ENCODE measurements at places on chromosomes 2 and 18.
A peak's percentile ranks its signal among the peaks of the same experiment; 100 is the strongest.

GRCh38 chr2:209614690-209615369, 156.8 kb upstream of the UNC80 start:
- no peak for DNase-seq

- no peak for DNase-seq
Observed at GRCh38 chr2:5093056-5093455, 599.1 kb upstream of the SOX11 start.

GRCh38 chr18:43001821-43002220, 113.7 kb downstream of the RIT2 start:
- no peak for DNase-seq

GRCh38 chr18:79529296-79529695, 133.6 kb downstream of the NFATC1 start:
- no peak for DNase-seq

GRCh38 chr2:32523686-32524085, 104.2 kb upstream of the TTC27 start:
- DNase-seq, result no peak

- DNase-seq, result no peak
Observed at GRCh38 chr2:46377666-46378560, 80.7 kb downstream of the EPAS1 start.

- no peak for DNase-seq
Observed at GRCh38 chr2:40273734-40274182, 178.1 kb downstream of the SLC8A1 start.

DNA sequence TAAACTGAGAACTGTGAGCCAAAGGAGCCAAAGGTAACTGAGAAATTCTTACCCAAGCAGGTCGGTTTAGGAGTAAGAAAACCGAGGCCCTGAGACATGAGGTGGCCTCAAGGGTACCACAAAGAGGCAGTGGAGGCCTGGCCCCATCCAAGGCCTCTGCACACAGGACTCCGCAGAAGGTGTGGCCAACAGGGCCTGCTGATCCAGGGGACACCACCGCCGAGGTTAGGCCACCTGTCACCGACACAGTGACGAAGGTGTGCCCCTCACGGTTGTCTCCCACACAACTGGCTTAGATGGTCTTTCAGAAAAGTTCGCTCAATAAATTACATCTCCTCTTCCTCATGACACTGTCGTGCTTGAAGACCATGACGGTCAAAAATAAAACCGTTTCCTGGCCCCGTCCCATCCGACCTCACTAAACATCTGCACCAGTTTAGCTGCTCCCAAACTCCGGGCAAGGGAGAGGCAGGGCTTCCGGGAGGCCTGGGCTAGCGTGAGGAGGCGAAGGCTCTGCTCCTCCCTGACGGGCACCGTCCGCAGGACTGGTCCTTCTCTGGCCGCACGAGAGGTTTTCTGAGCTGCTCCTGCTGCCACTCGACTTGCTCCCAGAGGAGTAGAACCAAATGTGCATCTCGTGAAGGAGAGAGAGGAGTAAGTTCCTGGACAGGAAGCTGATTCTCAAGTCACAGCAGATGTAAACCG, 442.0 kb downstream of the EIPR1 start:
- no peak for DNase-seq

DNA sequence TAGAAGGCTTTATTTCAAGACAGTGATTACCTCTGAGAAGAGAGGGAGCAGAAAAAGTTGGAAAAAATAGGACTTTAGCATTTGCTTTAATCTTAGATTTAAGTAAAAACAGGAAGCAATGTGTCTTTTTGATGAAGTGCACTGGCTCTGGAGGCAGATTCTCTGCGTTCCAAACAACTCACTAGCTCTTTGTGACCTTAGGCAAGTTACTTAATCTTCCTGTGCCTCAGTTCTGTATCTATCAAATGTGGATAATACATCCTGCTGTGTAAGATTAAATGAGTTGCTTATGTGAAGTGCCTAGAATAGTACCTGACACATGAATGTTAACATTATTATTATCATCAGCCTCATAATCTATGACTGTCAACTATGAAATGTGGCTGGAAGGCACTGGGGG, 42.3 kb downstream of the RPRD1A start:
- no peak for DNase-seq

DNA sequence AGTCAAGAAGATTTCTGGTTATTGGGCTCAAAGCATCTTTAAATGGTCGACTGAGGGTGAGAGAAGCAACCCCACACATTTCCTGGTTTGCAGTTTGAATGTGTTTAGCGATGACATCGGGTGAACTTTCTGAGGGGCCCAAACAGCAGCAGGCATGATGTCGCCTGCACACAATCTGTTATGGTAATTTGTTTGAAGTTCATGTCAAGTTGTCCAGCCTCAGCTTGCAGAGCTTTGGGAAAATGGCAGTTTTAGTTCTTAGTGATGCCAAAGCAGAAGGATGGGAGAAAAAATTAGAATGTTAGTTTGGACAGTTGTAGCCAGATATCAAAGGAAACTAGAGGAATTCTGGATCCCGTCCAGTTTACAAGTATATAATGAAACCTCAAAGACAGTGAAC, 284.6 kb downstream of the MBD5 start:
- DNase-seq, result no peak

DNA sequence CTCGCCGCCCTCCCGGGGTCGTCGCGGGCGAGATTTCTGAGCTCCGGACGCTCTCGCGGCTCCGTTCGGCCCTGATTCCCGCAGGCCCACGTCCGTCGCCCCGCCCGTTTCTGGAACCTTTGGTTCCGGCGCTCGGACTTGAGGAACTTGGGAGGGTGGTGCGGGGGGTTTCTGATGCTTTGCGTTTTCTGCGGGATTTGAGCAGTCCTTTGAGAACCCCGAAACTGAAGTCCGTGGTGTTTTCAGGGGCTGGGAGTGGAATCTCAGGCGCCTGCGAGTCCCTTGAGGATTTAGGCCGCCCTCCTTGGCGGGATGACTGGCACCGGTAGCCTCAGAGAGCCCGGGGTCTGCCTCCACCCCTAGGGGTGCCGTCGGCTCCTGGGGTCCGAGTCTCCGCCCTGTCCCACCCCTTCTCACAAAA, 336 bp downstream of the THNSL2 start:
- DNase-seq, result no peak

- no peak for DNase-seq
Observed at GRCh38 chr2:120575966-120576365, 159.7 kb upstream of the GLI2 start.

GRCh38 chr2:233118648-233119000, 58.5 kb downstream of the INPP5D start:
- DNase-seq, result no peak

- DNase-seq, result no peak
Observed at GRCh38 chr2:120525056-120526046, 179.4 kb downstream of the INHBB start.

DNA sequence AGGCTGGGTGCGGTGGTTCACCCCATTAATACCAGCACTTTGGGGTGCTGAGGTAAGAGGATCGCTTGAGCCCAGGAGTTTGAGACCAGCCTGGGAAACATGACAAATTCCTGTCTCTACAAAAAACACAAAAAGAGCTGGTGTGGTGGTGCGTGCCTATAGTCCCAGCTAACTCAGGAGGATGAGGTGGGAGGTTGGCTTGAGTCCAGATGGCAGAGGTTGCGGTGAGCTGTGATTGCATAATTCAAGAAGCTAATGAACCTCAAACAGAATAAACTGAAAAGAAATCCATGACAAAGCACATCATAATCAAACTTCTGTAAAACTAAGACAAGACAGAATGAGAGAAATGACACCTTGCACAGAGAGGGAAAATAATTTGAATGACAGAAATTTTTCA, 54.8 kb downstream of the SEMA4F start:
- DNase-seq, result no peak

GRCh38 chr2:218623366-218623705, 15.6 kb downstream of the PLCD4 start:
- DNase-seq, result no peak

- no peak for DNase-seq
Observed at GRCh38 chr2:218149848-218150440, 16.8 kb downstream of the CXCR1 start.

- no peak for DNase-seq
Observed at GRCh38 chr18:61608316-61608715, 275.1 kb downstream of the CDH20 start.

GRCh38 chr2:237979331-237979730, 12.5 kb downstream of the UBE2F start:
- DNase-seq, result no peak

DNA sequence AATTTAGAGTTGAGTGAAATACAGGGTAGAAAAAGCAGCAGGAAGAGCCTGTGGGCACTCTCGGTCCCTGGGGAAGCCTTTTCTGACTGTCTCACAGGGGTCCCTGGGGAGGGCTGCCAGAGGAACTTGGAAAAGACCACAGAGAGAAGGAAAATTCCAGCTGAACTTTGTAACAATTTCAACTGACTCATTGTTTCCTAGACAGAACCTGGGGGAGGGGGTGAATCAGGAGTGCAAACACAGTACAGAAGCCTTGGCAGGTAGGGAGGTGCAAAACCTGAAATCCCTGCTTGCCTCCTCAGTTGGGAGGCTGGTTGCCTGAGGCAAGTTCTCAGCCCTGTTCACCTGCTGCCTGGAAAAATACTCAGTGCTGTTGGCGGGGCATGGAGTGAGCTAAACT, 106.8 kb downstream of the GRB14 start:
- no peak for DNase-seq

- no peak for DNase-seq
Observed at GRCh38 chr2:27049422-27050280, 1.8 kb upstream of the AGBL5 start.

GRCh38 chr2:186426153-186427016, 59.7 kb upstream of the ZC3H15 start:
- DNase-seq, result no peak

DNA sequence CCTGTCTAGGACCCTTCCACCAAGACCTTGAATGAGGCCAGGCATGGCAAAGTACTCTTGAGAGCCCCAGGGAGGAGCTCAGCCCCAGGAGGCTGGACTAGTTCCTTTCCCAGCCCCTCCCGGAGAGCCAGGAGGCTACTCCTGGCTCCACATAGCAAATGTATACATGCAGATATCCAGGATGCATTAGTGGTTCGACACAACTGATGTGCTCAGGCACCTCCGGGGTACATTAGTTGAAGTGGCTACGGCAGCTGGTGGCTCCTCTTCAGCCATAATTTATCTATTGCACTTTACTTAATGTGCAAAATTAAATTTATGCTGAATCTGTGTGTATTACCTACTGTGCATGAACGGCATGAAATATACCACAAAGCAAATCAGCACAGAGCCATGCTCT, 182.8 kb upstream of the MEIS1 start:
- DNase-seq, result peak; percentile 37

DNA sequence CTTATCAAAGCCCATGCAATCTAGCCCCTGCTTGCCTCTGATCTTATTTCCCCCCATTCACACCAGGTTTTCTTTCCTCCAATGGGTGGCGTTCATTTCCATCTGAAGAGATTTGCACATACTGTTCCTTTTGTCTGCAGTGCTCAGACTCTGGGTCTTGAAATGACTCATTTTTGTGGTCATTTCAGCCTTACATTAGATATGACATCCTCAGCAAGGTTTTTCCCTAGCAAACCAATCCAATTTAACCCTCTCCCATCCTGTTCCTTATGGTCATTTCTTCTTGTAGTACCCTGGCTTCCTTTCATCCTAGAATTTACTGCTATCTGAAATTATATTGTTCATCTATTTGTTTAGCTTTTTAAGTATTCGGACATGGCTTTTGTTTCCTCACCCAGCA, 42.5 kb upstream of the SCN1A start:
- DNase-seq, result no peak

DNA sequence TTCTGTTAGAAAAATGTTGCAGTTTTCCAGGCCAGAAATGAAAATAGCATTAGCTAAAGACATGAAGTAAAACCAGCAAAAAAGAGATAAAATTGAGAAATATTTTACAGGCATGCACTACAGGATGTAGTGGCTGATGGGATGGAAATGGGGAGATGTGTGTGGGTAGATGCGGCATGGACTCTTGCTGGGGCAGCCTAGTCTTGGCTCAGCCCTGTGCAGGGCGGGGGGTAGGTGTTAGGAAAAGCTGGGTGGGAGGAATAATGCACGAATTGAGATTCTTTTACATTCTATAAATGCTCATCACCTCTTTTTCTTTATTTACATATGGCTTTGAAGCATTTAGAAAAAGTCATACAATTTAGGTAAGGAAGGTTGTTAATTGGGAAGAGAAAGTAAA, 334.2 kb downstream of the NUP35 start:
- no peak for DNase-seq

Data from NCI-H1105 (cell line).